Fibroblast of upper back skin (primary cell): ENCODE measurements at places on chromosomes 12 and 14.
A peak's percentile ranks its signal among the peaks of the same experiment; 100 is the strongest.

DNA sequence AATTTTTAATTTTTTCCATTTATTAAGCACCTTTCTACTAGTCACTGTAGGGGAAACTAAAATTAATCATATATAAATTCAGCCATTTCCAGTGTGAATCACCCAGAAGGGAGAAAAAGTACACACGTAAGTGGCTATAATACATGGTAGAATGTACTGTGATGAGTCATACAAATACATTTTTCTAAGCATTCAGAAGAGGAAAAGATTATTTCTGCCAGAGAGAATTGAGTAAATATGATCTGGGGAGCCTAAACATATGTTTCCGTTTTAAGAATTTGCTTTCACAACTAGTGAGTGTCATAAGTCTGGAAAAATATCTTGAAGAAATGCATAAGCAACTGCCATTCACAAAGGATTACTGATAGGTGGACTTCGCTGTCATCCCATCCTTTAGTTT lies 102.8 kb downstream of the TGFB3 start:
- DNase-seq, result peak; percentile 95

- DNase-seq, result no peak
Measured at GRCh38 chr14:101457301-101457935, 103.9 kb upstream of the DIO3 start.

DNA sequence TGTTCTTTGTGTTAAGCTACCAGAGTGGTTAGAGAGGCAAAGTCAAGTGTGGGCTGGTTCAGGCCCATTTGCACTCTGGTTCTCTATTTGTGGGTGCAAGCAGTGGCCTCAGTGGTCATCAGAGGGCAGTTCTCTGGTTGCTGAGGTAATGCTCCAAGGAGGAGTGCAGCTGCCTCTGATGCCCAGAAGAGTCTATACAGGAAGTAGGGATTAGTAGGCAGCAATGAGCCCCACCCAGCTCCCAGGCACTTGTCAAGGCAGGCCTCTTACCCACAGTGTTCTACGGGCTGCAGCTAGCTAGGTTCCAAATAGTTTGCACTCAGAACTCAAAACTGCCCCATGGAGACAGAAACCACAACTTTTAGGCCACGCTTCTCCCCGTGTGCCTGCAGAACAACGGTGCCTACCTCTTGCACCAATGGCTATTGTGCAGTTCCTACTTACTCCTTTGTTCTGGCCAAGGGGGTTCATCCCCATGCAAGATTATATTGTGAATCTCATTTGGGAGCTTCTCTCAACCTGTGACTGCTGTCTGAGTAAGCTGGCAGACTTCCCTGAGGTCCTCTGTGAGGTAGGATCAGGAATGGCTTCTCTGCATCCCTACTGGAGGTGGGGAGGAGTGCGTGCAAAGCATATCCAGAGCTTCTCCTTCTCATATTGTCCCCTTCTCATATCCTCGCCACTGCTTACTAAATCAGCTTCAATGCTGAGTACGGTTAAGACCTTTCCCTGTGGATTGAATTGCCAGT lies 410.3 kb upstream of the LMO3 start:
- no peak for DNase-seq

- DNase-seq, result no peak
Measured at GRCh38 chr14:39097159-39097558, 5.9 kb downstream of the SEC23A start.

GRCh38 chr14:59244581-59244980 lies 56.1 kb downstream of the DAAM1 start:
- no peak for DNase-seq

GRCh38 chr14:68047906-68048305 lies 228.3 kb downstream of the RAD51B start:
- DNase-seq, result peak; percentile 66

GRCh38 chr12:116202940-116203339 lies 74.6 kb downstream of the MED13L start:
- peak; percentile 54 for DNase-seq

- no peak for DNase-seq
Measured at GRCh38 chr14:75155169-75155568, 21.2 kb downstream of the TMED10 start.

DNA sequence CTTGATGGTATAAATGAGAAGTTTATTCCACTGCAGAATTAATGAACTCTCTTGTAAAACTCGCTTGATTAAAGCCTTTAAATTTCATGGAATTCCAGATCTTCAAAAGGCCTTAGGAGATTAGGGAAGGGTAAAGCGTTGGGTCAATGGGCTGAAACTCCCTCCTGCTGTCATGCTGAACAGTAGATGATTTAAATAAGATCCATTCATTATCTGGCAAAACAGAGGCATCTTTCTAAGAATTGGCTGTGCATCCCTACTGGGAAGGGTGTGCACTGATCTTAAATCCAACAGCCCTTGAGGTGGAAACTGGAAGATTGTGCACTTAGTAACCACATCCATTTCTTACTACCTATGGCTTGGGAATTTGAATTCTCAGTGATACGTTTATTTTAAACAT lies 56.0 kb downstream of the PLCZ1 start:
- DNase-seq, result no peak

GRCh38 chr12:50242751-50243191 lies 40.5 kb downstream of the LIMA1 start:
- DNase-seq, result peak; percentile 84

GRCh38 chr12:6363330-6364043 lies 11.9 kb downstream of the SCNN1A start:
- peak; percentile 48 for DNase-seq

- no peak for DNase-seq
Measured at GRCh38 chr14:61530896-61531295, 164.4 kb upstream of the HIF1A start.

- no peak for DNase-seq
Measured at GRCh38 chr14:69612014-69612782, 802 bp downstream of the SUSD6 start.

GRCh38 chr12:48739618-48740269 lies 23.2 kb upstream of the CCNT1 start:
- DNase-seq, result no peak

- DNase-seq, result no peak
Measured at GRCh38 chr12:124004233-124004875, 31.3 kb downstream of the ZNF664 start.

- DNase-seq, result no peak
Measured at GRCh38 chr12:131640525-131640924, 70.4 kb upstream of the SFSWAP start.

DNA sequence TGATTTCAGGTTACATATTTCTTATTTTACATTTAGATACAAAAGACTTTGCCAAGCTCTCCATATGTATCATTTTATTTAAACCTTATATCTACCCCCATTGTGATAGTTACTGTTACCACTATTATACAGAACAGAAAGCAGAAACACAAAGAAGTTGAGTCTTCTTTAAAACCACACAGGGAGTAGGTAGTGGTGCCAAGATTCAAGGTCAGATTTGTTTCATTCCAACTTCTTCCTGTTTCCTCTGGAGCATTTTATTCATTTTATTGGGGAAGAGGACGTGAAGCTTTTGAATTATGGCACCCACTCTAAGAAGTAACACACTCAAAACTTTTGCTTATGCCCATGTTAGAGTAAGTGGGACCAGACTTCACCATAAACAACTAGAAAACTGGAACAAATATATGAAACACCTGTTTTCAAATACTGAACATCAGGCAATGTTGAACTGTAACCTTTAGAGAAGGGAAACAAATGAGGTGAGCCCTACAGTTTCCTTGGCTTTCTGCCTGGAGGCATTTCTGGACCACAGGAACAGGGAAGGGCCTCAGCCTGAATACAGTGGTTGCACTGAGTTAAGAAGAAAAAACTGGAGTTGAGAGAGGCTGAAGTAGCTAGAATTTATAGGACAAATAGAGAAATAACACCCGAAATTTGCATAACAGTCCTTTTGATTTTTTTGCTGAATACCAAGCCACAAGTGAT lies 160.4 kb upstream of the SSTR1 start:
- DNase-seq, result peak; percentile 9

DNA sequence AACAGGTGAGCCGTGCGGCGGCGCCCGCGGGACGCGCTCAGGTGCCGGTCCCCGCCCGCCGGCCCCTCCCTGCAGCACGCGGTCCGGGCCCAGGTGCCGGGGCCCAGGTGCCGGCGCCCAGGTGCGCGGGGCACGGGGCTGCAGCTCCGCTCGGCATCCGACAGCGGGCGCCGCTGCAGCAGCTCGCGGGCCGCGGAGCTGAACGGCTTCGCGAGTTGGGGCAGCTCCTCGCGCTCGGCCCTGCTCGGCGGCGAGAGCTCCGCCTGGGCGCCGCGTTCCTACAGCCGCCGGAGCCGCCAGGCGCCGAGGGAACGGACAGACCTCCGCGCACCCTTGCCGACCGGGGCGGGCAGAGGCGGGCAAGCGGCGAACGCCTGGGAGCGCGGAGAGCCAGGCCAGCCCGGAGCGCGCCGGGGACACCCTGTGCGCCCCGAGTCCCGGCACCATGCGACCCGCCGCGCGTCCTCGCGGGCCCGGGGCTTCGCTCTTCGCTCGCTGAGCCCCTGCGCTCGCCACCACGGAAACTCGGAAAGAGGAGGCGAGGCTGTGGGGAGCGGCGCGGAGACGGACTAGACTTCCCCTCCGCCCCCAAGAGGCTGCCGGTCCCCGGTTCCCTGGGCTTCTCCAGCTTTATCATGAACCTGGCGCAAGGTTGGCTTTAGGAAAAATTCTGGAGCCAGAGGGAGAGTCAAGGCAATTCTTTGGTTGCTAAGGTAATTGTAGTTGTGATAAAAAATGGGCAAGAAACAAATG lies at the start of gene RGS6:
RGS6 (plus strand) TSS at position 201 of the 753 bp plus-strand sequence.
- no peak for DNase-seq

GRCh38 chr12:46858368-46858767 lies 32.6 kb upstream of the SLC38A4 start:
- DNase-seq, result no peak

DNA sequence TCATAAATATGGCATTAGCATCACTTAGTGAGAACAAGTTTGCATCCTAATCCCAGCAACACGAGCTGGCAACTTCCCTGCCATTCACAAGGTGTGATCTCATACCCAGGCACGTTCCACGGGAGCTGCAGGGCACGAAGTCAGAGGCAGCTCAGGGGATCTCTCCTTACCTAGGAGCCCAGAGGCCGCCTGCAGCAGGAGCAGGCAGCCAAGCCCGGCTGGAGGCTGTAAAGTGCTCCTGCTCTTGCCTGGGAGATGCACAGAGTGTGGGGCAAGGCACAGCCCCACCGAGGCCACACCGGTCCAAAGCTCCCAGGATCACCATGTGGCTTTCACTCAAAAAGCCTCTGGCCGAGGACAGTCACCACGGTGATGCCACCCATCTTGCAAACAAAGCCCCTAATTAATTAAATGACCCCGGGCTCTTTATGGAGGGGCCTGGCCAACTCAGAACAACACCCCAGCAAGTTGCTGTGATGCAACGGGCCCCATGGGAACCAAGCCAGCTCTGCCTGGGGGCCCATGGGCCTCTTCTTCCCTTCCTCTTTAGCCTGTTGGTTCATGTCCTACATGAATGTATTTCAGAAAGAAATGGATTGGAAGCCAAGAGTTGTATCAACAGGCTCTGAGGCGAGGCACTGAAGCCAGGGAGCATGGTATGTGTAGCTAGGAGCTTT lies 26.5 kb downstream of the NUAK1 start:
- DNase-seq, result no peak

DNA sequence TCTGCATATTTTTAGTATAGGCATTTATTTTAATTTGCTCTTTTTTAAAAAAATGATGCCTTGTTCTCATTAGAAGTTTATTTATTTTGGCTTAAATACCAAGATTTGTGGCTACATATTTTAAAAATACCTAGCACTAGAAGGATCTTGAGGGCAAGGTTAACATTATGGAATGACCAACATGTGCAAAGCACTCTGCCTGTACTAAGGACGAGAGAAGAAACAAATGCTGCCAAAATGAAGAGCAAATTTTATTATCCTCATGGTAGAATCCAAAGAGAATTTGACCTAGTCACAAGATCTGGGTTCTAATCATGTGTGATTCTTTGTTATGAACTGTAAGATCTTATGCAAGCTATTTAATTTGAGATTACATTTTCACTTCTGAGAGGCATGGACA lies 2.8 kb downstream of the CAND1 start:
- peak; percentile 41 for DNase-seq

DNA sequence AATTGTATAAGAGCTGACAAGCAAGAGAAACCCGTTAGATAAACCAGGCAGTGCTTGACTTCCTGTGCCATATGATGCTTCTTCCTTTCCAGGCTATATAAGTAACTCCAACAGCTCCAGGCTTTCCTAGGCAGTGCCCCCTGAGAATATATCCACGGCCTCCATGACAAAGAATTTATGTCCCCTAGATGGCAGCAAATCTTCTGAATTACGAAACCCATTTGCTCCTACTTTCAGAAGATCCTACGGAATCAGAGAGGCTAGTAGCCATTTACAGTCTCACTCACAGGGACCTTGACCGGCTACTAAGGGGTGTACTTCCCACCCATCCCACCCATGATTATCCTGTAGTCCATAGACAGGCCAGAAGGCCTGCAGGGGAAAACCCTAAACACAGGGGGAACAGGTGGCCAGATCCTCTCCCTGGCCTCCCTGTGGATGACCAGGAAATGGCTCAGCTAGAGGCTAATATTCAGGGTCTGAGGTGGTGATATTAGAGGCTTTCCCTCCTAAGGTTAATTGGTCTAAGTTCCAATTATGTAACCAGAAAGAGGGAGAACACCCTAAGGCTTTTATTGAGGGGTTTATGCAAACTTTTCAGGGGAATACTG lies 77.2 kb upstream of the DCD start:
- peak; percentile 5 for DNase-seq

GRCh38 chr12:7264538-7264937 lies 39.3 kb upstream of the ACSM4 start:
- no peak for DNase-seq

GRCh38 chr12:27946421-27946820 lies 26.1 kb downstream of the PTHLH start:
- peak; percentile 94 for DNase-seq

DNA sequence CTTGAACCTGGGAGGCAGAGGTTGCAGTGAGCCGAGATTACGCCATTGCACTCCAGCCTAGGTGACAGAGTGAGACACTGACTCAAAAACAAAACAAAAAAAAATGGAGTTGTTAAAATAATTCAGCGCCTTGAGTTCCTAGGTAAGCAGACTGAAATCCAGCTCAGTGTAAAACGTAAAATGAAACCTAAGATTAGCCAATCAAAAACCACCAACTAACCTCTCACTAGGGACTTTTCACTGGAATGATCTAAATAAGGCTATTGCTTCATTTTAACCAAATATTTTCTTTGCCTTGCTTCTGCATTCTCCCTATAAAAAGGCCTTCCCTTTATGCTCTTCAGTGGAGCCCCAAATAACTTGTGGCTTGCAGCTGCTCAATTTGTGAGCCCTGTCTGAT lies 91.6 kb upstream of the HIF1A start:
- DNase-seq, result no peak

- no peak for DNase-seq
Measured at GRCh38 chr14:75513911-75514672, 8.2 kb upstream of the BATF start.

GRCh38 chr14:75165586-75166391 lies 10.6 kb downstream of the TMED10 start:
- DNase-seq, result no peak

DNA sequence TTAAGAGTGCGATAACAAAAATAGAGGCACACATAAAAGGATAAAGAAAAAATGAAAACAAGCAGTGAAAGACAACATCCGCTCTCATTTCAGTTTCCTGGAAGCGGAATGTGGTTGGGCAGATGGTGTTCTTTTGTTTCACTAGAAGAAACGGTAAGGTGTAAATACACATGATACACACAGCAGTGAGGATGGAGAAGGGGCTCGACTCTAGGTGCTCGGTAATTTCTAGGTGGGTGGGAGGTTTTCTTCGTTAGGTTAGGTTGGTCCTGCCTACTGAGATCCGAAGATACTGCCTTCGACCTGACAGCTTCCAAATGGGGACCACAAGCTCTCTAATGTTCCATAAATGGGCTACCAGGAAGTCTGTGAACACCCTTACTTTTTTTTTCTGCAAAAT lies 1082.5 kb downstream of the BCL11B start:
- DNase-seq, result no peak

- DNase-seq, result no peak
Measured at GRCh38 chr12:13942826-13943225, 38.6 kb downstream of the GRIN2B start.
